ENCODE measurements at places on chromosomes 6 and 20.

DNA sequence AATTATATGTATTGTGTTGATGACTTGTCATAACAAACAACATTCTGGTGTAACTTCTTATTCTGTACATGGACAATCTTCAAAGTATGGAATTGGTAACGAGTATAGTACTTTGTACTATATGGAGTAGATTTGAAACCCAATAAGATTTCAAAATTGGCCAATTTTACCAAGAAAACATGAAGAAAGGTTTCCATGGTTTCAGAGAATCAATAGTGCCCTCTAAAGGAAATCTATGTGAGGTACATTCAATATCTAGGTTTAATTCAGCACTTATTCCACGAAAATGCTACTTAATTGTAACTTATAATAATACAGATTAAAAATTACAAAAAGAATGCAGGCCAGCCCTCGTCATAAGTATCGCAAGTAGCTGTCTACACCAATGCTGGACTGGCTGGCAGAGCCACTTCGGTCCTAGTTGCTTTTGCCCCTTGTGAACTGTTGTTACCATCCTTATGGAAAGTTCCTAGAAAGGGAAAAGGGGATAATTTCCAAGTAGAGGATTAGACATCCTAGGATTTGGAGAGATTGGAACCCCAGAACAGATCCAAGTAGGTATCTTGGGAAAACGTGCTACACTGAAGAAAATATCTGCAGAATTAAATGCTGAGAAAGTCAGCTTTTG lies 70.9 kb downstream of the LCA5 start:
- DNase-seq, result peak; percentile 18

- DNase-seq, result peak; percentile 11
These were observed 80.8 kb downstream of the RCAN2 start for GRCh38 chr6:46410334-46410953.

DNA sequence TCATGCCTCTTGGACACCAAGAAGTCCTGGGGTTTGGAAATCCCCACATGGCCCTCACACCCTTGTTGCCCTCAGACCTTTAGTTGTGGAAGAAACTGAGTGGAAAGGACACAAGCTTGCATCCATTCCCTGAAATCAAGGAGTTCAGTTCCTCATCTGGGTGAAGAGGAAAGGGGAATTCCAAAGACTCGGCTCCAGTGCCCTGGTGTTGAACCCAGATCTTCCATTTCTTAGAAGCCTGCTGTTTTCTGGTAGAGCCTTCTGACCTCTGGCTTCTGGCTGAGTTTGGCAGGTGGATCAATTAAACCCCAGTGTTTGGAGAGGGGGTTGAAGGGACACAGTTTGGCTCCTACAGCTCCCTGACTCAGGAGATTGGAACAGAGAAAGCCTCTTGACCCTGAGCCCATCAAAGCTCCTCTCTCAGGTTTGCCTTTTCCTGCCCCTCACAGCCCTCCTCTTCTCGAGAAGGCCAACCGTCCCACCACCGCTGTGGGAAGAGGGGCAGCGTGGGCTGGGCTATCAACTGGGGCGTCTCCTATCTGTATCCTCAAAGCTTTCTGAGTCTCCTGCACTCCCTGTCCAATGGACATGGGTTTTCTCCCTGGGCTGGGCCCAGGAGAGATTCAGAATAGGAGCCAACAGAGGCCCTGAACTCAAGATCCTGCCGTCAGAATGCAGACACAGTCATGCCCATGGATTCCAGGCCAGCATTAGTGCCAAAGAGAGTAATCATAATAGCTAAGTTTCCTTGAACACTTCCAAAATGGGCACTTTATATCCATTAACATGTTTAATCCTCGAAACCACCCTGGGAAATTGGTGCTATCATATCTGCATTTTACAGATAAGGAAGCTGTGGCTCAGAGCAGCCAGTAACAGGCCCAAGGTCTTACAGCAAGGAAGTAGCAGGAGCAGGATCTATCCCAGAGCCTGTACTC lies 146.2 kb downstream of the VEGFA start:
- no peak for DNase-seq

DNA sequence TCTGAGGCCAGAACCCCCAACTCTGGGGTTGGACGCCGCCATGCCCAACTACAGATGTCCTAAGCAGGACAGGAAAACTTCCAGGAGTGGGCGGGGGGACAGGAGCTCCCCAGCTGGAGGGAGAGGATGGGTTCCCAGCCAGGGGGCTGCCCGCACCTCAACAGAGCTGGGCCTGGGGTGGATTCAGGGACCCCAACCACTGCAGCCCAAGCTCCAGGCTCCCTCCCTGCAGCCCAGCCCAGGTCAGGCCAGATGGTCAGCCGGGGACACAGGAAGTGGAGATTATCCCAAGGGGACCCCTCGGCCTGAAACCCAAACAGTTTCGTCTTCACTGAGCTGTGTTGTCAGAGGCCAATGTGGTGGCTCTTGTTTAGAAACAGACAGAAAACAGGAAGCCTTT lies 9.4 kb downstream of the LAMA5 start:
- DNase-seq, result no peak

- DNase-seq, result no peak
These were observed 58.1 kb downstream of the LRFN2 start for GRCh38 chr6:40529040-40529439.

DNA sequence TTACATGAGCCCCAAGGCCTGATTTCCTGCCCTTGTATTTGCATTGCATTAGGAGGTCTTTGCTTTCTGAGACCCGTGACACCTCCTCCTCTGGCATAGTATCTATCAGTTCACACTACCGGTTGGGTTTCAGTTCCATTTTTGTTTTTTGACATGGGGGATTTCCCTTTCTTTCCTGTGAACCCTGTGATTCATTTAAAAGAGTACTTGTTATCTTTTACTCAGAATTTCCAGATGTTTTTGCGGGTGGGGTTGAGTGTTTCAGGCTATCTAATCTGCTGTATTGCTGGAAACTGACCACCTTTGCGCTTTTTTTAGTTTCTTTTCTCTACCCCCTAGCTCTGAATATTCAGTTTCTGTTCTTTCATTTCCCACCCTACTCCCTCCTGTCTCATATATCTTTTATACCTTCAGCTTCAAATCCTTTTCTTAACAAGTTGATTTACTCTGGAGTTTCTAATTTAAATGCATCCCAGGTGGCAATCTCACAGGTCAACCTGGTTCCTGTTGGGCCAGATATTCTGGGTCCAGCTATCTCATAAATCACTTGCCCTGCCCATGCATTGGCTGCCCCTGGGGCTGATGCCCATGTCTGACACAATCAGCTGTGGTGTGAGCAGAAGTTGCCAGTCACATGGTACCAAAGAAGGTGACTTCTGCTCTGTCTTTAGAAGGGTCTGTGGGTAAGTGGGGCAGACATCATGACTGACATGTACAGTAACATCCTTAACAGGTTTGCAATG lies 14.3 kb upstream of the NCOA3 start:
- DNase-seq, result no peak

DNA sequence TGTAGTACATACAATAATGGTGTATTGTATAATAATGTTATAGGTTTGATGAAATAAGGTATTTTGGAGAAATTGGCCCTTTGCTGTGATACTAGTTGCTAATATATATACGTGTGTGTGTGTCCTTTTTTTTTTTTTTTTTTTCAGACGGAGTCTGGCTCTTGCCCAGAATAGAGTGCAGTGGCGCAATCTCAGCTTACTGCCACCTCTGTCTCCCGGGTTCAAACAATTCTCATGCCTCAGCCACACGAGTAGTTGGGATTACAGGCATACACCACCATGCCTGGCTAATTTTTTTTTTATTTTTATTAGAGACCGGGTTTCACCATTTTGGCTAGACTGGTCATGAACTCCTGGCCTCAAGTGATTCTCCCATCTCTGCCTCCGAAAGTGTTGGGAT lies 23.3 kb downstream of the SENP6 start:
- DNase-seq, result no peak
